ENCODE measurements at places on chromosomes 13 and 19. TPM values are rescaled to one million over a fixed set of nuclear protein-coding genes. Genes with fewer than 3 reads are reported as not detected.

- DNase-seq: no peak
Observed at GRCh38 chr13:86563308-86563707, 764.1 kb upstream of the SLITRK6 start.

DNA sequence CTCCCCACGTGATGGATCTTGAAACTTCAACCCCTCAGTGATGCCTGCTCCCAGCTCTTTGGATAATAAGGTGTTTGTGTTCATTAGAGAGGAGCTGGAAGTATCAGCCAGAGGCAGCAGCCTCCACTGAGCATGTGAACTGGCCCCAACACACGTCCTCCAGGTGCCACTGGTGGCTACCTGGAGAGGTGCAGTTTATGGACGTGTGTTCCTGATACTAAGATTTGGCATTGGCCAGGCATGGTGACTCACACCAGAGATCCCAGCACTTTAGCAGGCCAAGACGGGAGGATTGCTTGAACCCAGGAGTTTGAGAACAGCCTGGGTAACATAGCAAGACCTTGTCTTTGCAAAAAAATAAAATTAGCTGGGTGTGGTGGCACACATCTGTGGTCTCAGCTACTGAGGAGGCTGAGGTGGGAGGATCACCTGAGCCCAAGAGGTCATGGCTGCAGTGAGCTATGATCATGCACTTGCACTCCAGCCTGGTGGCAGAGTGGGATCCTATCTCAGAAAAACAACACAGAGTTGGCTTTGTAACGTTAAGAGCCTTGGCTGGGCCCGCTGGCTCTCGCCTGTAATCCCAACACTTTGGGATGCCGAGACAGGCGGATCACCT lies 34.4 kb downstream of the SLC25A42 start:
- no peak for DNase-seq

GRCh38 chr13:82848766-82849165 lies 1033.5 kb downstream of the SLITRK1 start:
- no peak for DNase-seq

The SYNGR4 gene
- not detected for total RNA-seq

All from MG63 (cell line).